ENCODE measurements at places on chromosomes 5 and 9.

DNA sequence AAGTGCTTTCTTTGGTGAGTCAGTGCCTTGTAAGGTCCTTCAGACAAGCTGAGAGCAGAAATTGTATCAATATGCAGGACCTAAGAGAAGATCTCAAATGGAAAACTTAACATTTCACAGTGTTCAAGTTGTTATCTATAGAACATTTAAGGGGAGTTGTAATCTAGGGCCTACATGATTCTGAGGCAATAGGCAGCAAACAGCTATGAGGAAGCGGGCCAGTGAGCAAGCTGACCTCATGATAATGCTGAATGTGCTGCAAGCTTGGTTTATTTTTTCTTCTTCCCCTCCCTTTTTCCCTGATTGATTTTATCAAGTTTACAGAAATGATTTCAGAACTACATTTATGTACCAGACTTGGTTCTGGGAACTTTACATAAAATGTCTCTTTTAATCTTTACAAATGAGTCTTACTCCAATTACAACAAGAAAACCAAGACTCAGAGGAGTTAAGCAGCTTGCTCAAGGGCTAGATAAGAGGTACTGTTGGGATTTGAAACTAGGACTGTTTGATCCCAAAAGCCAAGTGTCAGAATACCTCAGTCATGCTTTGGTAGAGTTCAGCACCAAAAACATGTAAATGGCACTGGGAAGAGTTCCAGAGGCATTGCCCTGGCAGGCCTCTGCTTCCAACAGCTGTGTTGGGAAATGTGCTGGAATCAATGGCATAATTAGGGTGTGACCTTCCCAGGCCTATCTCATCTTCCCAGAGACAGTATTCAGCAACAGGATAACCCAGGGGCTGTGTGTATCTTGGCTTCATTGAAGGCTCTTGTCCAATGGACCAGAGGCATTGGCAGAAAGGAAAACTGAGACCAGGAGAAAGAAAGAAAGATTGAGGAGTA lies 130.1 kb downstream of the LRRC70 start:
- DNase-seq: no peak

- DNase-seq: no peak
These were observed 5.2 kb upstream of the ANXA6 start for GRCh38 chr5:151162776-151163175.

GRCh38 chr5:101103874-101104273 lies 200.8 kb upstream of the ST8SIA4 start:
- no peak for DNase-seq

- DNase-seq: no peak
These were observed 60.5 kb upstream of the TNFSF8 start for GRCh38 chr9:114990901-114991300.

- no peak for DNase-seq
These were observed 102.6 kb downstream of the DAB2IP start for GRCh38 chr9:121753802-121754654.

DNA sequence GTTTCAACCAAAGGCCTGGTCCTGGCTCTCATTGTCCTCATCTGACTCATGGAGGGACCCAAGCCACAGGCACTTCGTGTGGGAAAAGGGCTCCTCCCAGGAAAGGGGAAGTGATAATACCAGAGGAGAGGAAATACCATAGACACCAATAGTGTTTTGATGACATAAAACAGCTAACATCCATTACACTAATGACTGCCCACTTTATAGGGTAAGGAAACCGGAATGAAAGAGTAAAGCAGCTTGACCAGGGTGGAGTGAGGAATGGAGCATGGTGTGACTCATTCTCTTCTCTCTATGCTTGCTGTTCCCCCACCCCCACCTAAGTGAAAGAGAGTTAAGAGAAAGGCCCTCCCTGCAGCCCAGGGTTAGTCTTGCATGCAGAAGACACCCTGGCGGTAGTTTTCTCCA lies 67.4 kb upstream of the HRH2 start:
- DNase-seq: no peak

GRCh38 chr9:124797343-124798103 lies 20.6 kb downstream of the OLFML2A start:
- DNase-seq: no peak

- DNase-seq: no peak
These were observed 12.5 kb downstream of the ABL1 start for GRCh38 chr9:130847306-130848217.

GRCh38 chr5:110251366-110251765 lies 475.1 kb downstream of the TMEM232 start:
- no peak for DNase-seq

DNA sequence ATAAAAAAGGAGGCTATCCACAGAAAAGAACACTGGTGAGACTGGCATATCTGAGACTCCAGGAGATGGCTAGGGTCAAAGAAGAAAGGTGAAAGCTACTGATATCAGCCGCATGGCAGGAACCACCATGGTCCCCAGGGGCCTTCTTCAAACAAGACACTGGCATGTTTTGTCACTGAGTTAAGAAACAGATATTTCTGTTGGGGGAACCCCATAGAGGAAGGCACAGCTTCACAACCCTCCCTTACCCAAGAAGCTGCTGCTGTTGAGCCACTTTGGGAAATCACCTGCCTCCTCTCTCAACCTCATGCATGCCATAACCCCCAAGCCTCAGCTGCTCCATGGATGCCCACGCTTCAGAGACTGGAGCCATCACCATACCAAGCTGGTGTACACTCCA lies 13.3 kb upstream of the BTNL3 start:
- no peak for DNase-seq

DNA sequence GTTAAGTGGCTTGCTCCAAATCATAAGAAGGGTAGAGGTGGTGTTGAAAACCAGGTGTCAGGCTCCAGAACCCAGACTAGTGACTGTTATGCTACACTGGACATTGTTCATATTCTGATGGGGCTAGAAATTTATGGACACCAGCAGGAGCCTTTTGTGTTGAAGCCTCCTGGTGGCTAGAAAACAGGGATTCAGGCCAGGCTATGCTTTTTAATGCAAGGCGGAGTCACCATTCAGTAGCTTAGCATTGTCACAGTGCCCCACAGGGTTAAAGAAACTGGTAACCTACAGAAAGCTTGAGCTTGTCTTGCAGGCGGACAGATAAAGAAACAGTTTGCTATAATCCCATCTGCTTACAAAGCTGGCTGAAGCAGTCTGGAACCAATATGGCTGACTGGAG lies 23.0 kb upstream of the GOLM1 start:
- DNase-seq: no peak

GRCh38 chr9:77808751-77809081 lies 160.6 kb upstream of the GNA14 start:
- DNase-seq: no peak

DNA sequence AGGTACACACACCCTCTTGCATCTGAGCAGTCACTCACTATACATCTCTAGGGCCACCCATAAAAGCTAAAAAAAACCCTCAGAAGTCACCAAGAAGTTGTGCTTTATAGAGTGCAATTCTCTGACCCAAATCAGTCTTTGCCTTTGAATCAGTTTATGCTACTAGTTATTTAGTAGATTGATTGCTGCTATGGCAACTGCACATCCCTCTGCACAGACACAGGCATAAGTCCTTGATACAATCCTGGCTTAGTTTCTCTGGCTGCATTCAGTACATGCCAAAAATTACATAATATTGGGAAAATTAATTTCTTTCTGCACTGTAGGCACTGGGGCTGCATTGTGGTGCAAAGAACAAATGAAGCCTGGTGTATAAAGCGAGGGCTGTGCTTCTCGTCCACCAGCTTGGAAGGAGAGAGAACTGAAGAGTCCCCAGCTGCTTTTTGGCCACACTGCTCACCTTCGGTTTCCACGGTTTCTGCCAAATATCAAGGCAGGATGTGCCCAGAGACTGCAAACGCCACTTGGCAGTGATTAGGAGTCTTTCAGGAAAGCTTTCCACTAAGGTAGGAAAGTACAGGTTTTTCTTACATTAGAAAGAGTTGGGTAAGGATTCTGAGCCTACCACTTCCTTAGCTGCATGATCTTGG lies 258.4 kb downstream of the ELAVL2 start:
- no peak for DNase-seq

DNA sequence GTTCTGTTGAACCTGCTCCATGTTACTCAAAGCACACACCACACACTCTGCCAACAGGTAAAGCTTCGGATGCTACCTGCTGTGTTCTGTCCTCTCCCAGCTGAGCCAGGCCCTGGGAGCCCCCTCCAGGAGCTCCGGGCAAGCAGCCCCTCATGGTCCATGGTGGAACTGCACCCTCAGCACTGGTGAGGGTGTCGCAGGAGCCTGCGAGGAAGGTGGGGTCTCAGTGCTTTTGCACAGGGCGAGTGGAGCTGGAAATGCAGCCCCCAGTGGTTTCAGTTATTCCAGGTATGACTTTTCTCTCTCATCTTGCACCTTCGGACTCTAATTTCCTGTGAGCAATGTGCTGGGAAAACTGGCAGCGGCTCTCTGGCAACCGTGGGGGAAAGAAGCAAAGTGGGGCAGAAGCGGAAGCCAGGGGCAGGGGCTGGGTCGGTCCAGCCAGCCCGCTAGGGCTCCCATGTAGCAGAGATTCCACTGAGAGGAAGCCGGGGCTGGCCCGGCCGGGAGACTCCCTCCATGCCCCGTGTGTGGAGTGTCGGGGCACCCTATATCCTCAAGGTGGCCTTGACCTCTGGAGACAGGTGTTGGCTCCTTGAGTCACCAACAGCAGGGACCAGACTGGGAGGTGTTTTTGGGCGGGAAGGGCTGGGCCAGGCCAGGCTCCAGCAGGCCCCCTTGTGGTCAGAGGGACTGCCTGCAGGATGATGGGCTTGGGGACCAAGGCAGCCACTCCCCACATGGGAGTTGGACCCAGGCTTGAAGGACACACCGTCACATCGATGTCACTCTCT lies 75.6 kb upstream of the PRSS3 start:
- DNase-seq: peak; percentile 57

DNA sequence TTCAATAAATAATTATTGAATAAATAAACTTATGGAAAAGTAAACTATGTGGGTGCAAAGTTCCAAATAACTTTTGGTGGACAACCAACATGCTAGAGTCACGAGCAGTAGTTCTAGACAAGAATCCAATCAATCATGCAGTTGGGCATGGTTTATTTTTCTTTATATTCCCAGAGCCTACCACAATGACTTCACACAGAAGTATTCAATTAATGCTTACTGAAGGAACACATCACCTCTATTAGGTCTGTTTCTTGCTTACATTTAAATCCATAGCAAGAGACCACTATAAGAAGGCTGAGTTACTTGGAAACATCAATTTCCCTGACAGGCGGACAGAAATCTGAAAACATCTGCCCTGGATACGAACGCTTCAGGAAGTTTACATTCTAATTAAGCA lies 214.2 kb downstream of the TMEM232 start:
- no peak for DNase-seq

DNA sequence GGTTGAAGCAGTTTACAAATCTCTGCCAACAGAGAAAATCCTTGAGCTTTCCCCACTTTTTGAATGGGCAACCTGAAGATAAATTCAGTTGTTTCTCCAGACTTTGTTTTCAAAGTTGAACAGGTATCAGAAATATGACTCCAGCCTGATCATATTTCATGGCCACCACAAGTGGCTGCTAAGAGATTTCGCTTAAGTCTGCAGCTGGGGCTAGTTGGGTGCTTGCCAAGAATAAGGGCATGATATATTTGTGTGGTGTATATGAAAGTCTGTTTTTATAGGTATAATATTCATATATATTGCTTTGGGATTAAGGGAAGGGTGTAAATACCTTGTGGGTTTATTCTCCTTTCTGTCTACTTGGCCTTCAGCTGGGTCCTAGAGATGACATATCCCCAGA lies 168.4 kb upstream of the GDNF start:
- DNase-seq: peak; percentile 79

DNA sequence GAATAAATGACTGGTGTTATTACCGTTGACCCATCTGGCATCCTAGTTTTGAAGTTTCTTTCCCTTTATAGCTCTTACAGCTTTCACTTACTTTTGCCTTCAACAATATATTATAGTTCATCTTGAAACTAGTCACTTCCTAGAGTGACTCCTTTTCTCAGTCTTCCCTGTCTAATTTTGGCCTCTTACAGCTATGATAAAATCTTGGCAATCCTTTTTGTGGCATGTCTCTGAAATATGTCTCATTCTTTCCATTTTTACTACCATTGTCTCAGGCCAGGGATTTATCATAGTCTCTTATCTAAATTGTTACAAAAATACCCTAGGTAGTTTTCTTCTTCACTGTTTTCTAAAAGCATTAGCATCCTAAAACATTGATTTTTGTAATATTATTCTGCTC lies 621.3 kb upstream of the ZNF608 start:
- DNase-seq: no peak
